ENCODE measurements at places on chromosomes 2 and 18.

GRCh38 chr2:11097854-11098387, 57.3 kb upstream of the SLC66A3 start:
- DNase-seq, result no peak

DNA sequence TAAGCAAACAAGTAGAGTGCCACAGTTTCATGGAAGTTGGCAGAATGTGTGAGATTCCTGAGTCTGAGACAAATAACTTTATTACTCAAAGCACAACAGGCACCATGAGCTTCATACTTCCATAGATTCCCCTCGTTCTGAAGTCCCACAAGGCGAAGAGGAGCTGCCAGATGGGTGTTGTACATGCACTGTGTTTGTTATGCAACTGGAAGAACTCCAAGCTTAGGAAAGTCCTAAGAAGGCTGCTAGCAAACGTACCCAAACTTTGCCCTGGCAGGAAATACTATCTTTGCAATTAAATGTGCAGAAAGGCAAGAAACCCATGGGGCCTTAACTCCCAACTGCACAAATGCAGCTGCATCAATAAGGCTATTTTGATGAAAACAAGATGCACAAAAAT, 1.6 kb upstream of the GCA start:
- no peak for DNase-seq

GRCh38 chr2:17299891-17300540, 218.2 kb downstream of the RAD51AP2 start:
- DNase-seq, result no peak

- DNase-seq, result no peak
These were observed 21.0 kb downstream of the BCL11A start for GRCh38 chr2:60532421-60532820.

GRCh38 chr2:71299507-71299906, 32.1 kb upstream of the ZNF638 start:
- no peak for DNase-seq

GRCh38 chr2:24456599-24457556, 34.2 kb upstream of the NCOA1 start:
- DNase-seq, result no peak

Measured in stimulated activated CD8-positive, alpha-beta memory T cell treated with anti-CD3 and anti-CD28 coated beads, Interleukin-4, amount 100 ng/mL, for 4 hours (primary cell).